ENCODE measurements at places on chromosomes 4 and X.

GRCh38 chrX:143634309-143634662 lies 1.6 kb downstream of the SLITRK4 start:
- no peak for DNase-seq

GRCh38 chr4:38298868-38299713 lies 338.9 kb downstream of the PTTG2 start:
- no peak for DNase-seq

DNA sequence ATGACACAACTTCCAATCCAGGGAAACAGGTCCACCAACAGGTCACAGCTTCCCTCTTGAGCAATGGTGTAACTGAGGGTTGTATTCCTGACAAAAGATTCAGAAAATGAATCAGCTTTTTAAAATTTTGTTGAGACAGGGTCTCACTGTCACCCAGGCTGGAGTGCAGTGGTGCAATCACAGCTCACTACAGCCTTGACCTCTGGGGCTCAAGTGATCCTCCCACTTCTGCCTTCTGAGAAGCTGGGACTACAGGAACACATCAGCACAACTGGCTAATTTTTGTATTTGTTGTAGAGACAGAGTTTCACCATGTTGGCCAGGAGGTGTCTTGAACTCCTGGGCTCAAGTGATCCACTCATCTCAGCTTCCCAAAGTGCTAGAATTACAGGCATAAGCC lies 43.7 kb downstream of the SAT1 start:
- DNase-seq, result no peak

- DNase-seq, result no peak
Measured at GRCh38 chrX:38561951-38562719, 793 bp downstream of the TSPAN7 start.

DNA sequence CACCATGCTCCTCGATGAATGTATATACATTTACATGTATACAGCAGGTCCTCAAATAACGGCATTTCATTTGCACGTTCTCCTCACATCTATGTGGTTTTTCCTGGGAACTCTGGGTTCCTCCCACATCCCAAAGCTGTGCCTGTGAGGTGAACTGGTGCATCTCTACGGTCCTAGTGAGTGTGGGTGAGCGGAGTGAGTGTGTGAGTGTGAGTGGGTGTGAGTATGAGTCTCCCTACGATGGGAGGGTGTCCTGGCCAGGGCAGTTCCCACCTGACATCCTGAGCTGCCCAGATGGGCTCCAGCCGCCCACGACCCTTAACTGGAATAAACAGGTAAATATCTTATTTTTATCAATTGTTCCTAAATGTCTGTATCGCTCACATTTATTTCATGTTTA lies 40.0 kb downstream of the ACSL1 start:
- DNase-seq, result no peak

DNA sequence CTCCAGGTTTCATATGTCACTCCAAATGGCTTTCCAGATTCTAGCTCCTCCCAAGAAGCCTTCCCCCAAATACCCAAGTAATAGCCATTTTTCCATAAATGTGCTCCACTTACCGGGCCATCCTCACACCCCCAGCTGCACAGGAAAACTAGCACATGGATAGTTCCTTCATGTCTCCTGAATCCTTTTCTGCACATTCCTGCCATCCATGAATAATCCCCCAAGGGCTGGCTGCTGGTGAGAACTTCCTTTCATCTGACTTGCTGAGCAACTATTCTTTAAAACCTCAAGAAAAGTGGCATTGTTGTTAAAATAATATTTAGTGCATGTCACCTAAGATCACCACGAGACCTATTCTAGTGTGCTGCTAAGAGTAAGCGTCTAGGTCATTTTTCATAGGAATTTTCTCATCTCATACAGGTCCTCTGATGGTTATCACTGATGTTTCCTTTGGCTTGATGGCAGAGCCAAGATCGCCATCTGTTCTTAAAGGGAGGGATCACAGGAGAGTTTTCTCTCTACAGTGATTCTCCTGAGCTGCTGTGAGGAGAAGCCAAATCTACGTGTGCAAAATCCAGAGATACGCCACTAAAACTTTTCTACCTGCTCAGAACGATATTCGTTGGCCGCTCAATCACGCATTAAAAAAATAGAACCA lies 71.3 kb downstream of the MAP3K15 start:
- DNase-seq, result no peak

DNA sequence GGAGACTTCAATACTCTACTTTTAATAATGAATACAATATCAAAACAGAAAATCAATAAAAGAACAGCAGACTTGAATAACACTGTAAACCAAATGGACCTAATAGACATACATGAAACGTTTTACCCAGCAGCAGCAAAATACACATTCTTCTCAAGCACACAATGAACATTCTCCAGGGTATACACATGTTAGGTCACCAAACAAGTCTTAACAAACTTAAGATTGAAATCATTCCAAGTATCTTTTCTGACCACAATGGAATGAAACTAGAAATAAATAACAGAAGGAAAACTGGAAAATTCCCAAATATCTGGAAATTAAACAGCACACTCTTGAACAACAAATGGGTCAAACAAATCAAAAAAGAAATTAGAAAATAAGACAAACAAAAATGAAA lies 145.0 kb upstream of the CT83 start:
- no peak for DNase-seq

DNA sequence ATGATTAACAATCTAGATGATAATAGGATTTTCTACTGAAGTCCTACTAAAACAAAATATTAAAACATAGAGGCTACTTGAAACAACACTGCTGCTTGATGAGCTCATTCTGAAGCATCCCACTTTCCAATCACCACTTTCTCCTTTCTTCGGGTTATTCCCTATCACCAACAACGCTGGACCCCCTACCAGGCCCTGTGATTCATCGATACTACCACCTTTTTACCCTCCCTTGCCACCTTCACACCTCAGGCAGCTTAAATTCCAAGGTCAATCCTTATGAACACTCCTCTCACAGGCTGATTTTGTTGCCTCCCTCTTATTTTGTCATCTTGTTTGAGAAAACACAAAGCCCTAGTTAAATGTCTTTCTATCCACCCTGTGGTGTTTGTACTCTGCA lies 102.6 kb downstream of the IQCM start:
- DNase-seq, result no peak

- DNase-seq, result no peak
Measured at GRCh38 chrX:129158505-129158904, 364.8 kb downstream of the SMARCA1 start.

DNA sequence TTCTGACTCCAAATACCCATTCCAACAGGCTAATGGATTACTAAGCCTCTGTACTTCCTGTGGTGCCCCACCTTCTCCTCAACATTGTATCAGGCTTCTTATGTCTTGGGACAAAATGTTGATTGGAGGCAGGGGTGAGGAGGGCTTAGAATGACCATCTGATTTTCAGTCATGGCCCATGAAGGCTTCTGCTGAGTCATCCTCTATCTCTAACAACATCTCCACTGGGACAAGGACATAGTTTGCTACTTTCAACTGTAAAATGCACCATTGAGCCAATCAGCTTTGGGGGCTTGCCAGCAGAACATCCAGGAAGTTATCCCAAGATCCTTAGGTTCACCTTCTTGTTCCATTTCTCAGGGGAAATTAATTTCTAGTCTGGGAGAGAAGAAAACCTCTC lies 29.5 kb downstream of the MAGEB17 start:
- no peak for DNase-seq

DNA sequence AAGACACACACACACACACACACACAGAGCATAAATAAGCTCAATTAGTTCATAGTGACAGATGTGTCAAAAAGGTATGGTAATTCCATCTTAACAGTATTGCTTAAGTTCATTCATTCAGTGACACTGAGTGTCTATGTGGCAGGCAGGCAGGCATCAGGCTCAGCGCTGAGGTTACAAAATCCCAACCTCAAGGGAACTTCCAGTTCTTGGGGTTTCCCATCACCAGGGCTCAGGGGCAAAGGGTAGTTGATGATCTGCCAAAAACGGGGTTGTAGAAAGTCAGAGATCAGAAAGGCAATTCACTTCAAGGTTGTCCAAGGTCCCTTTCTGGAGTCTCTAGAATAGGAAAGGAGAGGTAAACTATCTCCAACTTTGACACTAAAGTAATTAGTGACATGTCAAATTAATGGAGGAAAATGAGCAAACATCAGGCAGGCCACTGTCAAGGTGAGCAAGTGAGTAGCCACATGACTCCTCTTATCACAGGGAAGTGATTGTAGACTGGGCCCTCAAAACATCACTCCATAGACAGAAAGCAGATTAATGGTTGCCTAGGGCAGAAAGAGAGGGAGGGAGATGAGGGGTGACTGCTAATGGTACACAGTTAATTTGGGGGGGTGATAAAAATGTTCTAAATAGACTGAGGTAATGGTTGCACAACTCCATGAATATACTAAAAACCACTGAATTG lies 41.8 kb downstream of the GPC4 start:
- DNase-seq, result no peak

- DNase-seq, result no peak
Measured at GRCh38 chr4:54586320-54586955, 71.3 kb upstream of the KIT start.

DNA sequence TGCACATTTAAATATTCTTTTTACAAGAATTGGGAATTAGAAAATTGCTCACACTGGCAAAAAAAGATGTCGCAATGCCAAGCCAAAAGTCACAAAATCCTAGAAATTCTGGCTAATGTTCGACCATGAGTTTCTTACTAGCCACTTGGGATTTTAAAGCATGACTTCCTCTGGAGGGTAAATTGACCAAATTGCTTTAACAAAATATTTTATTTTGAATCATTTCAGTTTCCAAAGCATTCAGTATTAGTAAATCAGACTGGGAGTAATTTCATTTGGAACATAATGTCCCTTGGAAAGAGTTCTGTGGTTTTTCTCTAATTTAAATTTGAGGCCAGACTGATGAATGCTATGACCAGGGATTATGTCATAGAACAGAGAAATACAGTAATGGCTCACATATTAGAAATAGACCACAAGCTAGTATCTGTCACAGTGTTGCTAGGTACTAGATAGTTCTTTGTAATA lies 7.6 kb upstream of the CXCL5 start:
- DNase-seq, result no peak

DNA sequence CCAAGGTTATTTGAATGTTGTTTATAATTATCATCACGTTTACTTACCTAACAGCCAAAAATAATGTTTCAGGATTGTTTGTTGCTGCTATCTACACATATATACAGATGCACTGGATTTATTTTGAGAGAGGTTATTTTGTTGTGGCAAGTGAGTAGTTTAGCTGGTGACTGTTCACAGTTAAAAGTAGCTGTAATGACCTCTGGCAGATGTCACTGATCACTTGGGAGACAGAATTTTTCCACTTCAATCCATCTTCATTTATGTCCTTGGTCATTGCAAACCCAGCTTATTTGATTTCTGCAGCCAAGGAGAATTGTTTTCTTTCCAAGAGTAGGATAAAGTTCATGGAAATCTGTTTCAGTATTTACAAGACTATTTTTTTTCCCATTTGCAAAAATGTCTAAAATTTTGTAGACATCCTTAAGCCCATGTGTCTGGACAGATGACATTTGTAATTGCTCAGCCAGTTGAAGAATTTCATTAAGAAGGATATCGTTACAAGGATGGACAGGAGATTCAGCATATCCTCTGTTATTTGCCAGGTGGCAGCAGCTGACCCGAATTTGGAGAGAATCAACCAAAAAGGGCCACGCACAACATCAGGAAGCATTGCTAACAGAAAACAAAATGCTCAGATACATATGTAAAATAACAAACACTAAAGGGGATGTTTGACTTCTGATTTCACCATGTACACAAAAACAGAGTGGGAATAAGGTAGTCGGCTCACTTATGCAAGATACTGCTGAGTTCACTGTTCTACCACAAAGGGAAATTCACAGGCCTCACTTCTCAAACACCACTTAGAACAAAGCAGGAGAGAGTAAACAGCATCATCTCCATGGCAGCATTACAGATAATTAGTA lies 64.5 kb downstream of the GPRIN3 start:
- DNase-seq, result no peak
